ENCODE measurements at places on chromosomes 11 and 22.

DNA sequence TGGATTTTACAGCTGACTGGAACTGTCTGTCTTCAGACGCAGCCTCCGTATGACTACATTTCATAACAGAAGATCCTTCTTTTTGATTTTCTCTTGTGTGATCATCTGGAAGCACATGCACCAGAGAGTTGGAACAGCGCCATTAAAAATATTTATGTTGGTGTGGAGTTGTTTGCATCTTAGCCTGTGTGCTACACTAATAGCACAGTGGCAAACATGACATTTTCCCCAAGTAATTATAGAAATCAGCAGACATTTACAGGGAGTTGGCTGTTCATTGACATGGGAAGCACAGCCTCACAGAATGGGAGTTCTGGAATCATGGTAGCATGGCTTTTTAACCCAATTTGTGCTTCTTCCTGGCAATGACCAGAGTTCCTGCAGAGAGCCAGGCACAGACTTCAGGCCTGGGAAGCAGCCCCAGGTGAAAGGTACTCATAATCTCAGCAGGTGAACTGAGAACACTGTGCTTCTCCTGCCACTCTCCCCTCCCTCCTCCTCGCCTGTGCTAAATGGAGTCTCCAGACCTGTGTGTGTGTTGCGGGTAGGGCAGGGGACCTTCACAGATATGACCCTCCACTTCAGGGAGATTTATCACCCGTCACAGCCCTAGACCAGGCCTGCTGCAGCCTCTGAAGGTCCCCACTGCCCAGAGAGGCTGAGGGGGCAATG is 82.8 kb upstream of the PLET1 start:
- no peak for DNase-seq

DNA sequence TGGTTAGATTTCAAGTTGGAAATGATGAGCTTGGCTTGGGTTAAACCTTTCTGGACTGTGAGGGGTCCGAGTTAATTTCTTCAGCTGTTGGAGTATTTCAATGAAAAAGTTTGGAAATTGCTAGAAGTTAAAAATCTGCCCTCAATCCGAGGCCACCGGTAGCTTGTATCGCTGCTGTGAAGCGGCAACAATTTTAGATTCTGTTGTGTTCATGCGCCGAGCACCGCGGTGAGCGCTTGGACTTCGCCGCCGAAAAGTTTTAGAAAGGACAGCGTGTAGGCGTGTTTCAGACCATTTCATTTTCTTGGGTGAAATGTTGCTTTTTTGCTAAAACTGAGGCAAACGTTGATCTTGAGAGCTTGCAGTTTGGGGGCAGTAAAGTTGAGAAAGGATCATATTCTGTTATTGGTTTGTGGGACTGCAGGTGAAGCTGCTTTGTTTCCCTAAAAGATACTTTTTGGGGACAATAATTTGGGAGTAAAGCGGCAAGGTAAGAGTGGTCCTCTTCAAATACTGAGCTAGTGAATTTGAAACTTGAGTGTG is 928 bp downstream of the FBXO7 start:
- DNase-seq: peak; percentile 17

GRCh38 chr22:42621505-42622002 is 6.9 kb upstream of the POLDIP3 start:
- peak; percentile 11 for DNase-seq

- no peak for DNase-seq
These were observed 1.3 kb downstream of the POU2F3 start for GRCh38 chr11:120241277-120241676.

DNA sequence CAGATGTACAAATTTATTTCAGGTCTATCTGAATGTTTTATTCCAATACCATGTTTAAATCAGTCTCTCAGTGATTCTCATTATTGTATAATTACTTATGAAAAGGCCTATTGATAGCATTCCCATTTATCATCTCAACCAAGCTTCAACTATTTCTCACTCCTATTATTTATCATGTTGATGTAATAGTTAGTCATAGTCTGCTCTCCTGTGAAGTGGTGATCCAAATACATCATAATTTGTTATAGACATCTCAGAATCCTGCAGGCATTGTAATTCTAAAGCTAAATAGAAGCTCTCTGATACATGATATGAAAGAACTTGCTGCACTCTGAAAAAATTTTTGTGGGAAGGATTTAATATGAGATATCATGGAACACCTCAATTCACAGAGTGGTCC is 21.8 kb upstream of the OR8G1 start:
- no peak for DNase-seq

GRCh38 chr22:34608106-34608505 is 457.9 kb upstream of the ISX start:
- no peak for DNase-seq
